HEK293T (cell line): ENCODE measurements at places on chromosomes 11 and 22.

DNA sequence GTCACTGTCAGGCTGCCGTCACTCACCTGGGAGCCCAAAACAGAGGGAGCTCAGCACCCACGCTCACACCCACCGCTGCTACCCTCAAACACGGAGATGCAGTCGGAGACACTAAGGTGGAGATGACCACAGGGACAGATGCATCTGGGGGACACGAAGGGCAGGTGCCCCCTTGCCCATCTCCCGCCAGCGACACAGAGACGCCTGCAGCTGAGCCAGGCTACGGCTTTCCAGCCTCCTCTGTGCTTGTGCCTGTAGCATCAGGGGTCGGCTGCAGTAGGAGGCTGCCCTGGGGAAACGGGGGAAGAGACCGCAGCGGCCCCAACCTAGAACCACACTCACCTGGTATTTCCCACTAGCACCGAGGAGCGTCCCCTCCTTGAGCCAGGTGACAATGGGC is 19.3 kb downstream of the IGSF9B start:
- DNase-seq: no peak

- no peak for DNase-seq
These were observed 850.0 kb downstream of the TBC1D22A start for GRCh38 chr22:47612311-47612910.

GRCh38 chr11:25211635-25212254 is 714.9 kb downstream of the LUZP2 start:
- DNase-seq: no peak

GRCh38 chr22:41216984-41217383 is 11.9 kb downstream of the L3MBTL2 start:
- DNase-seq: no peak

DNA sequence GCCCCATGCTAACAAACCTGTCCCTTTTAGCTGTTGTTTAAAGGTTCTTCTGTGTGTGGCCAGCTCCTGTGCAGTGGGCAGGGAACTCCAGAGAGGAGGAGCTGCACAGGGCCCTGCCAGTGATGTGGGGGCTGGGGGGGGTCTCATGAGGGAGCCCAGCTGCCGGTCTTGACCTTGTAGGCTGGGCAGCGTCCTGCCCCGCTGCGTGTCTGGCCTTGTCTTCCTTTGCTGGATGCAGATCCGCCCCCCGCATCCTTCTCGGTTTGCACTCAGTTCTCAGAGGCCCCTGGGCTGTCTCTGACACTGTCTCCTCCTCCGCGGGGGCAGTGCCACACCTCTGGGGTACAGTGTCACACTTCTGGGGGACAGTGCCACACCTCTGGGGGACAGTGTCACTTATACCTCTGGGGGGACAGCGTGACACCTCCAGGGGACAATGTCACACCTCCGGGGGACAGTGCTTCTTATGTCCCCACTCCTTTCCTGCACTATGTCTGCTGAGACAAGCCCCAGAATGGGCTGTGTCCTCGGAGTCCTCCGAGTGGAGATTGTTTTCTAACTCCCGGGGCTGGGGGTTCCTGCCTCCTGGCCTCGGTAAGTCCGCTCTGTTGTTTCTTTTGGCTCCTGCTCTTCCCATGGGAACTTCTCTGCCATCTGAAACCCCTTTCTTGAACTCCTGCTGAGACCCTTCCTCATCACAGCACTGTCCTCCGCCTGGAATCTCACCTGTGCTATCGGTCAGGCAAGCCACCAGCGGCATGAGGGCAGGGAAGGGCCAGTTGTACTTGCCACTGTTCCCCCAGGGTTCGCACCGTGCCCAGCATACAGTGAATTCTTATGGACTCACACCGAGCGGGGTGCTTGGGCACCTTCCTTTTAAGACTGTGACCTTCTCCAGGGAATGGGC is 788.3 kb downstream of the TBC1D22A start:
- DNase-seq: no peak

DNA sequence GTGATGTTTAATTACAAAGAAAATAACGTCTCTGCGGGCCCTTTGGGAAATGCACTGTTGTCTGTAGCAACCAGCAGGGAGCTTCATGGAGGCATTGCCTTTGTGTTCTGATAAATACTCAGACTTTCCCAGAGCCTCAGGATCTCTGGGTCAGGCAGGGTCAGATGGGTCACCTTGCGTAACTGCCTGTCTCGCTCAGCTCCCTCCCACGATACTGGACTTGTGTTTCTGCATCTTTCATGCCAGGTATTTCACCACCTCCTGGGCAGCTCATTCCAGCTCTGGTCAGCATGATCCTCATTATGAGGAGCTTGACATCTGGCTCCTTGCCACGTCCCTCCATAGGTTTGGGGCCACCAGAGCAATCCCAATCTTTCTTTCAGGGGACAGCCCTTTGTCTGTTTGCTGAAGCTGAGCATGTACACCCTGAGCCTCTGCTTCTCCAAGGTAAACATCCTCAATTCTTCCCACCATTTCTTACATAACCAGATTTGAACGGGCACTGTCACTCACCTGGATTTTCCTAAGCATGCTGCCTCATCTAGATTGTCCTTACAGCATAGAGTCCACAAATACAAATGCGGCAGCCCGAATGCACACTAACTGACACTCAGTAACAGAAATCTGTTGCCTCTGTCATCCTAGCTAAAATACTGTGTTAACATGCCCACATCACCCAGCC is 162.3 kb downstream of the LARGE1 start:
- DNase-seq: peak; percentile 18

- no peak for DNase-seq
These were observed 40.4 kb downstream of the AMPD3 start for GRCh38 chr11:10495464-10495786.

DNA sequence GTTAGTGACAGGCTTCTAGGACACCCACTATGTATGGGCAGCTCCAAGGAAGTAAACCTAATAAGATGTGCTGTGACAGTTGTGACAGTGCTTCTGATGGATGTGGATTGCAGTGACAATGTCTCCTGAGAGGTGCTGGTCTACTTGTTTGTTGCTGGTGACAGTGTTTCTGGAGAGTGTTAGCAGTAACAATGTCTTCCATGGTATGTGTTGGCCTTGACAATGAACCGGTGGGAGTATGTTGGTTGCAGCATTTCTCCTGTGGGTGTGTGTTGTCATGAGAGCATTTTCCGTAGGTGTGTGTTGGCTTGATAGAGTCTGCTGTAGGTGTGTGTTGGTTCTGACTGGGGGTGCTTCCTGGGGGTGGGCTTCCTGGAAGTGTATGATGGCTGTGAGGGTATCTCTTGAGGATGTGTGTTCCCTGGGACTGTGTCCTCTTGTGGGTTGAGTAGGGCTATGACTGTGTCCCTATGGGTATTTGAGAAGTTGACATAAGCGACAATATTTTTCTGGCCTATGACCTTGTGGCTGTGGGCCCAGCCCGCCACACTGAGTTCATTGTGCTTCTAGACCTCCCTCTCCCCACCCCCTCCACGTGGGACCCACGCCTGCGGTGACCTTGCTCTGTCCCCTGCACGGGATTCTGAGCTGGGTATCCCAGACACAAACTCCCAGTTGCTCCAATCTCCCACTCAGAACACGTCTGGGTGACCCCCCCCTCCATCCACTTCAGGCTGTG is 1.2 kb downstream of the DCHS1 start:
- DNase-seq: no peak

DNA sequence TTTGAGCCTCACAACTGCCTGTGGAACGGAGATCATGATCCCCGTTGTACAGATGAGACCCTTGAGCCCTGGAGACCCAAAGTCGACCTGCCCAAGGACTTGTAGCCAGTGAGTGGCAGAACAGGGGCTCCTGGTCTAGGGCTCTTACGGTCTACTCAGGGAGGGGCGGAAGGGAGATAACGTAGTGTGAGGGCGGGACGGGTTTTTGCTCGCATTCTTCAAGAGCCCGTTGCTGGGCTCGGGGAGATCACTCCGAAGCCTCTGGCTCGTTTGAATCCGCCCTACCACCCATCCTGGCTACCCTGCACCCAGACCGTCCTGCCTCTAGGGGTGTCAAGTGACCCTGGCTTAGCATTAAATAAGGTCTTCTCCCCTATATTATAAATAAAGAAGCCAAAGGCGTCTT is 639 bp downstream of the CRY2 start:
- peak; percentile 61 for DNase-seq

GRCh38 chr11:130462101-130462885 is 13.8 kb downstream of the ADAMTS15 start:
- no peak for DNase-seq

DNA sequence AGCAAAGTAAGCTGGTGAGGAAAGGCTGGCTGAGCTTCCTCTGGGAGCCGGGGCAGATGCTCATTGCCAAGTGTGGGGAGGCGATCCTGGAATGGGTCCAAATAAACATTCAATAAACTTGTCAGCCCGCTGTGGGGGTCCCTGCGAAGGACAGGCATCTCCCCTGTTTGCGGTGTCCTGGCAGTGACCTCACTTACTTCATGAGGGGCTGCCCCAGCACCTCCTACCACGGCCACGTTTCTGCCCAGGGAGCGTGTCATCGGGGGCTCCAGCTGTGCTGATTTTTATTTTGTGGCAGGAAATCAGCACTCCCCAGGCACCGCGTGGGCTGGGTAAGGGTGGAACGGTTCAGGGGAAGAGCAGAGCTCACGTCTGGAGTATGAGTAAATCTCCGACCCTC is 493.9 kb upstream of the B3GAT1 start:
- DNase-seq: no peak

- DNase-seq: peak; percentile 49
These were observed 123.8 kb upstream of the NTM start for GRCh38 chr11:131246663-131247062.

DNA sequence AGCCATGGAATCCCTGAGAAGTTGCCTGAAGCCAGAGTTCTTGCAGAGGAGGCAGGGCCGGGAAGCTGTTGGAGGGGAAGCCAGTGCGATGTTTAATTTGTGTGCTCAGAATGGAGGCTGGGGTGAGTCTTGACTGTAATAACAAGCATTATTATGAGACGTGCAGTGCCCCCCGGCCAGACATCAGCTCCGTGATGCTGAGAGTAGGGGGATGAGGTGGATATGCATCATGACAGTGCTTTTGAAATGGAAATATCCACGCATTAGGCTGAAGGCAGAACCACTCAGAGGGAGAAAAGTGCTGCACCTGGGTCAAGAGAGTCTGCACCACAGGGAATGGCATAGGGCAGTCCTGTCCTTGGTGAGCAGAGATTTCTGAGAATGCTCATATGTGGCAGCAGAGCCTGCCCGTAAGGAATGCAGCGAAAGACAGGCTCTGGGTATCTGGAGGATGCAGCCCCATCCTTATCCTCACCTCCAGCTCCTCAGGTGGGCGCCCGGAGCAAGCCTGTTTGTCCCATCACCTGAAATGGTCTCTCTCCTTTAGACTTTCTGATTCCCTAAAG is 37.6 kb upstream of the SEZ6L start:
- no peak for DNase-seq
